ENCODE measurements at places on chromosomes 5 and 9. TPM values are rescaled to one million over a fixed set of nuclear protein-coding genes. Genes with fewer than 3 reads are reported as not detected.
A peak's percentile ranks its signal among the peaks of the same experiment; 100 is the strongest.

- H3K36me3 ChIP-seq, result peaks cover 8% of the 10 kb centered on the region
- peaks cover 11% of the 10 kb centered on the region for H3K4me1 ChIP-seq
- peak overlapping the region; percentile 22 for H3K27ac ChIP-seq
Measured at GRCh38 chr5:181263633-181264032, 2.7 kb upstream of the TRIM52 start.

- no peaks in the 10 kb centered on the region for H3K27me3 ChIP-seq
- no peaks in the 10 kb centered on the region for H3K36me3 ChIP-seq
- no peak overlapping the region for H3K27ac ChIP-seq
- H3K4me3 ChIP-seq, result no peak overlapping the region
- H3K4me1 ChIP-seq, result peaks cover 20% of the 10 kb centered on the region
Measured at GRCh38 chr5:134512661-134512999, 12.8 kb upstream of the JADE2 start.

Gene GPRIN1
- total RNA-seq, result 1.5 TPM

DNA sequence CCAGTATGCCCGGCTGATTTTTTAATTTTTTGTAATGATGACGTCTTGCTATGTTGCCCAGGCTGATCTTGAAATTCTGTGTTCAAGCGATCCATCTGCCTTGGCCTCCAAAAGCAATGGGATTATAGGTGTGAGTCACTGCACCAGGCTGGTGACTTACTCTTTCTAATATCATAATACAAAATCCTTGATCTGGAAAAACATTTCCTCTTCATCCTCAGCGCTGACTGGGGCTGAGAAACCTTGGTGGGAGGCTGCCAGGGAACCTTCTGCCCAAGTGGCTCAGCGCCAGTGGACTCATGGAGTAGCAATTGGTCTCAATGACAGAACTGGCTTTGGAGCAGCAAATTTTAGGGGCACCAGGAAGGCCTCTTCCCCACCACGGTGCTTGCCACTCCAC, 17.5 kb upstream of the SEMA4D start:
- no peak overlapping the region for H3K4me3 ChIP-seq
- DNase-seq, result no peak
- peaks cover 54% of the 10 kb centered on the region for H3K4me1 ChIP-seq
- no peaks in the 10 kb centered on the region for H3K36me3 ChIP-seq
- no peaks in the 10 kb centered on the region for H3K27me3 ChIP-seq

DNA sequence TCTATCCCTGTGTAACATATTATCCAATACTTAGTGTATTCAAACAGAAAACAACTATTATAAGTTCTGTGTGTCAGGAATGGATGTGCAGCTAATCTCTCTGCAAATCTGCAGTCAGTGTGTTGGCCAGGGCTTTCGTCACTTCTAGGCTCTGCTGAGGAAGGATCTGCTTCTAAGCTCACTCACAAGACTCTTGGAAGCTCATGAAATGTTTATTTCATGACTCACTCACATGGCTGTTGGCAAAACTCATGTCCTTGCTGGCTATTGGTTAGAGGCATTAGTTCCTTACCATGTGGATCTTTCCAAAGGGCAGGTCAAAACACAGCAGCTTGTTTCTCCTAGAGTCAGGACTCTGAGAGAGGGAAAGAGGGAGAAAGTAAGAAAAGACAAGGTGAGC, 367.4 kb upstream of the SMARCA2 start:
- H3K4me1 ChIP-seq, result no peaks in the 10 kb centered on the region
- H3K27ac ChIP-seq, result no peak overlapping the region
- DNase-seq, result no peak
- H3K4me3 ChIP-seq, result no peak overlapping the region
- no peaks in the 10 kb centered on the region for H3K36me3 ChIP-seq
- H3K27me3 ChIP-seq, result peaks cover 5% of the 10 kb centered on the region
